ENCODE measurements at places on chromosomes 1 and 21. TPM values are rescaled to one million over a fixed set of nuclear protein-coding genes. Genes with fewer than 3 reads are reported as not detected.

The ADAM30 gene
- 9.5 TPM for total RNA-seq

- H3K4me1 ChIP-seq, result peaks cover 3% of the 10 kb centered on the region
- H3K27me3 ChIP-seq, result no peaks in the 10 kb centered on the region
- DNase-seq, result no peak
Measured at GRCh38 chr1:213531369-213532310, 456.1 kb upstream of the PROX1 start.

DNA sequence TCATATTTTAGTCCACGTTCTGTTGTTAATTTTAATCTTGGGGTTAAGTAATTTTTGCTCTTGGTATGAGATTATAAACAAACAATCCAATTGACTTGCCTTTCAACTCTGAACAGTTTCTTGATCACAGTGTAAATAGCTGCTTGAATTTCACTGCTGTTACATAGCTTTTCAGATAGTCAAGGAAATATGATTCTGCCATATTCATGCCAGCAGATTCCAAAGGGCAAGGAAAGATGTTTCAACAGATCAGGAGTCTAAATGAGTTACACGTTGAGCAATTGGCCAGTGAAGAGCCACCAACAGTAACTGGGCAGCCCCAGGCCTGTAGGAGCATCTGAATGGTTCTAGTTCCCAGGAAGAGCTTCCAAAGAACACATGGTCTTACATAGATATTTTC, 93.6 kb downstream of the LEPR start:
- no peaks in the 10 kb centered on the region for H3K27me3 ChIP-seq
- no peak for DNase-seq
- no peak overlapping the region for H3K27ac ChIP-seq
- no peaks in the 10 kb centered on the region for H3K36me3 ChIP-seq

- no peak overlapping the region for H3K4me3 ChIP-seq
- DNase-seq, result no peak
- no peaks in the 10 kb centered on the region for H3K36me3 ChIP-seq
Measured at GRCh38 chr1:222023025-222023424, 281.1 kb upstream of the DUSP10 start.

- no peaks in the 10 kb centered on the region for H3K4me1 ChIP-seq
- DNase-seq, result no peak
- no peak overlapping the region for H3K27ac ChIP-seq
- H3K4me3 ChIP-seq, result no peak overlapping the region
- H3K27me3 ChIP-seq, result no peaks in the 10 kb centered on the region
Measured at GRCh38 chr21:34824314-34824713, 155.5 kb downstream of the CLIC6 start.

DNA sequence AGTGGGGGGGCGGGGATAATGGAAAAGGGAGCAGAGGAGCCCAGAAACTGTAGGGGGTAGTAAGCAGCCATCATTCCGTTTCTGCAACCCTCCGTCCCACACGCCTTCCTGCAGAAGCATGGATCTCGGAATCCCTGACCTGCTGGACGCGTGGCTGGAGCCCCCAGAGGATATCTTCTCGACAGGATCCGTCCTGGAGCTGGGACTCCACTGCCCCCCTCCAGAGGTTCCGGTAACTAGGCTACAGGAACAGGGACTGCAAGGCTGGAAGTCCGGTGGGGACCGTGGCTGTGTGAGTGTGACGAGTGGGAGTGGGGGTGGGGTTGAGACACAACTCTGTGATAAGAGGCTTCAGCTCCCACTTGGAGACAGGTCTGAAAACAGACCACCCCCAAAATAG, 706 bp downstream of the CREB3L4 start:
- no peaks in the 10 kb centered on the region for H3K36me3 ChIP-seq
- peak overlapping the region; percentile 94 for H3K27ac ChIP-seq
- peaks cover 34% of the 10 kb centered on the region for H3K4me1 ChIP-seq
- peak overlapping the region; percentile 61 for H3K4me3 ChIP-seq
- DNase-seq, result no peak

The CCDC27 gene
- 10.6 TPM for total RNA-seq

DNA sequence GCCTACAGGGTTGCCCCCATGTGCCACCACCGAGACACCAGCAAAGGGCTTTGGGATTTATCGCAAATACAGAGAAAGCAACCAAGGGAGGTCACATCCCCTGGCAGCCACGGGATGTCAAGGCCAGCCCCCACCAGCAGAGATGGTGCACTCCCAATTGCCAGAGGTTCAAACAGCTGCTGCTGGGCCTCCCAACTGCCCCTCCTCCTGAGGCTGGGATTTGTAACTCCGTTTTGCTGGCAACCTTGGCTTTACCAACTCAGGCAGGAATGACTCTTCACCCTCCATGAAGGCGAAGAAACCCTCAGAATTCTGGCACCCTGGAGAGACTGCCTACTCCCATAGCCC, 11.6 kb downstream of the TMEM53 start:
- H3K4me3 ChIP-seq, result no peak overlapping the region
- H3K4me1 ChIP-seq, result peaks cover 4% of the 10 kb centered on the region
- H3K36me3 ChIP-seq, result no peaks in the 10 kb centered on the region
- H3K27me3 ChIP-seq, result no peaks in the 10 kb centered on the region
- no peak overlapping the region for H3K27ac ChIP-seq

- H3K27ac ChIP-seq, result peak overlapping the region; percentile 93
- no peaks in the 10 kb centered on the region for H3K27me3 ChIP-seq
- no peaks in the 10 kb centered on the region for H3K36me3 ChIP-seq
- peaks cover 56% of the 10 kb centered on the region for H3K4me1 ChIP-seq
- peak; percentile 78 for DNase-seq
- no peak overlapping the region for H3K4me3 ChIP-seq
Measured at GRCh38 chr1:112698366-112699310, 8.3 kb downstream of the RHOC start.

- no peaks in the 10 kb centered on the region for H3K36me3 ChIP-seq
- H3K4me1 ChIP-seq, result no peaks in the 10 kb centered on the region
- H3K4me3 ChIP-seq, result no peak overlapping the region
- no peak for DNase-seq
Measured at GRCh38 chr1:36818771-36819170, 215.5 kb downstream of the GRIK3 start.

DNA sequence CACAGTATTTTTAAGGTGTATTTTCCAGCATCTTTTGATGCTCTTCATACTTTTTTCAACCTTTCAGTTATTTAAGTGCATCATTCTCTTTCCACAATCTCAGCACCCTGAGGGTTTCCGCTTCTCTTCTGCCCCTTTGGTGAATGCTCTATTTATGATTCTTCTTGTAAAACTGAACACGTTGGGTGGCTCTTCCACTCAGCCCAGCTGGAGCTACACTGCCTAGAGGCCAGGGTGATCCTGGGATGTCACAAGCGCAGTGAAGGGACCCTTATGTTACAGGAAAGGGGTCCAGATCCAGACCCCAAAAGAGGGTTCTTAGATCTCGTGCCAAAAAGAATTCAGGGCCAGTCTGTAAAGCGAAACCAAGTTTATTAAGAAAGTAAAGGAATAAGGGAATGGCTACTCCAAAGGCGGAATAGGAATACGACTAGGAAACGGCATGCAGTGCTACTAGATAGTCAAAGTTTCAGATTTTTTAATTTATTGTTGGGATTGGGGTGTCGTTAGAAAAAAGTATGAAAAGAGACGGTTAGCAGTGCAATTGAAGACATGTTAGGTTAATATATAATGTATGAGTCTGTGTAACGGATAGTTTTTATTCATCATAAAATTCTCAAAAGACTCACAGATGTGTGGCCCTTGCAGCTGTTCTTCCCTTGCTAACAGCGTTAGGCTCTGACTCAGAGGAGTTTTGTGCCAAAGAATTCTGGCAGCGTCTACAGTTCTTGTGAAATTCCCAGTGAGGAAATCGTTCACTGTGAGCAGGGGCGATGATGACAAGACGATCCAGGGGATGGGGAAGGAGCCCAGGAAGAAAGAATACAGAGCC, 14.4 kb upstream of the ERVH48-1 start:
- peaks cover 5% of the 10 kb centered on the region for H3K4me1 ChIP-seq
- H3K36me3 ChIP-seq, result no peaks in the 10 kb centered on the region
- peak; percentile 78 for DNase-seq
- H3K27ac ChIP-seq, result no peak overlapping the region

GRCh38 chr21:32134441-32135130, 144.3 kb downstream of the MIS18A start:
- DNase-seq, result no peak
- no peaks in the 10 kb centered on the region for H3K4me1 ChIP-seq
- no peak overlapping the region for H3K27ac ChIP-seq
- no peak overlapping the region for H3K4me3 ChIP-seq
- no peaks in the 10 kb centered on the region for H3K36me3 ChIP-seq
- no peaks in the 10 kb centered on the region for H3K27me3 ChIP-seq

The SPRR2F gene
- total RNA-seq, result 4.9 TPM

- H3K36me3 ChIP-seq, result no peaks in the 10 kb centered on the region
- H3K27me3 ChIP-seq, result no peaks in the 10 kb centered on the region
- H3K4me3 ChIP-seq, result no peak overlapping the region
- no peak overlapping the region for H3K27ac ChIP-seq
Measured at GRCh38 chr21:43294194-43294902, 125.5 kb downstream of the CRYAA start.
